ENCODE measurements at places on chromosomes 7 and 10. TPM values are rescaled to one million over a fixed set of nuclear protein-coding genes. Genes with fewer than 3 reads are reported as not detected.

The PVRIG gene
- total RNA-seq = not detected

The IKZF1 gene
- total RNA-seq = 0.92 TPM

The CACNA2D1 gene
- total RNA-seq = 125 TPM

The NRG3 gene
- total RNA-seq = 0.21 TPM

The MYOZ1 gene
- total RNA-seq = 2.0 TPM

The FXYD4 gene
- total RNA-seq = 1.5 TPM

The NEURL1 gene
- 0.17 TPM for total RNA-seq

GRCh38 chr10:47457826-47458225 is 26.1 kb downstream of the ANXA8 start:
- H3K4me1 ChIP-seq = no peaks in the 10 kb centered on the region
- H3K27ac ChIP-seq = no peak overlapping the region
- no peak for DNase-seq
- H3K27me3 ChIP-seq = no peaks in the 10 kb centered on the region
- no peak overlapping the region for H3K4me3 ChIP-seq
- no peaks in the 10 kb centered on the region for H3K36me3 ChIP-seq

DNA sequence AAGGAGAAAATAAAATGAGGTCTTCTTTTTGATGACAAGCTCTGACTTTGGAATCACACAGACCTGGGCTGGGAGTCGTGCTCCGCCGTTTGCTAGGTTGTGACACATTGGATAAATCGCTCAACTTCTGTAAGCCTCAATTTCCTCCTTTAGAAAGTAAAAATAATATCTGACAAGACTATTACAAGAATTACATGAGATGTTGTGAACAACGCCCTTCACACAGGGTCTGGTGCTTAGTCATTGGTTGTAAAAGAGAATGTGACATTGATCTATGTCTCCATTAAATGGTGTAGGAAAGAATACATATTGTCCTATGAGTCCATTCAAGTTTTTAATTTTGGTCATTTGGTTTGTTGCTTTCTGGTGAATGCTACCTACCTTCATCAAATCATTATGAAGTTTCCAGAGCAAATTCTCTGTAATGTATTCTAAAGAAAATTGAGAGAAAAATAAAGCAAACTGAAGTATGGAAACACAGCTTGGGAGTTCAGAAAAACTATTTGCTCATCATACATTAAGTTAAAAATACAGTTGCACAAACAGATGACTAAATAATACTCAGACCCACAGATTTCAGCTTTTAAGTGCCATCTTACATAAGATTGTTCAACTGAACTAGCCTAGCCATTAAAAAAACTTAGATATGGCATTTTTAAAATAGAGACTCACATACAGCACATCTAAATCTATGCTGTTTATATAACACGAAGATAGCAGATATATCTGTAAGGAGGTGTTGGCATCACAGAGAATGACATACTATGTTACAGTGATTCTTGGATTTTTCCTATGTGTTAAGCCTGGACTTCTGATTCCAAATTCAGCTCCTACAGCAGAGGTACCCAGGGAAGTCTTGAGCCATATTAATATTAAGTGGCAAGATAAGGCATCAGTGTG is 12.3 kb upstream of the ADRB1 start:
- H3K36me3 ChIP-seq = no peaks in the 10 kb centered on the region
- DNase-seq = no peak
- peaks cover 5% of the 10 kb centered on the region for H3K4me1 ChIP-seq
- H3K27me3 ChIP-seq = no peaks in the 10 kb centered on the region
- no peak overlapping the region for H3K4me3 ChIP-seq

GRCh38 chr7:108097703-108098102 is 32.5 kb downstream of the LAMB4 start:
- H3K4me1 ChIP-seq = peaks cover 35% of the 10 kb centered on the region
- DNase-seq = no peak
- no peak overlapping the region for H3K27ac ChIP-seq
- H3K36me3 ChIP-seq = no peaks in the 10 kb centered on the region
- H3K4me3 ChIP-seq = no peak overlapping the region

DNA sequence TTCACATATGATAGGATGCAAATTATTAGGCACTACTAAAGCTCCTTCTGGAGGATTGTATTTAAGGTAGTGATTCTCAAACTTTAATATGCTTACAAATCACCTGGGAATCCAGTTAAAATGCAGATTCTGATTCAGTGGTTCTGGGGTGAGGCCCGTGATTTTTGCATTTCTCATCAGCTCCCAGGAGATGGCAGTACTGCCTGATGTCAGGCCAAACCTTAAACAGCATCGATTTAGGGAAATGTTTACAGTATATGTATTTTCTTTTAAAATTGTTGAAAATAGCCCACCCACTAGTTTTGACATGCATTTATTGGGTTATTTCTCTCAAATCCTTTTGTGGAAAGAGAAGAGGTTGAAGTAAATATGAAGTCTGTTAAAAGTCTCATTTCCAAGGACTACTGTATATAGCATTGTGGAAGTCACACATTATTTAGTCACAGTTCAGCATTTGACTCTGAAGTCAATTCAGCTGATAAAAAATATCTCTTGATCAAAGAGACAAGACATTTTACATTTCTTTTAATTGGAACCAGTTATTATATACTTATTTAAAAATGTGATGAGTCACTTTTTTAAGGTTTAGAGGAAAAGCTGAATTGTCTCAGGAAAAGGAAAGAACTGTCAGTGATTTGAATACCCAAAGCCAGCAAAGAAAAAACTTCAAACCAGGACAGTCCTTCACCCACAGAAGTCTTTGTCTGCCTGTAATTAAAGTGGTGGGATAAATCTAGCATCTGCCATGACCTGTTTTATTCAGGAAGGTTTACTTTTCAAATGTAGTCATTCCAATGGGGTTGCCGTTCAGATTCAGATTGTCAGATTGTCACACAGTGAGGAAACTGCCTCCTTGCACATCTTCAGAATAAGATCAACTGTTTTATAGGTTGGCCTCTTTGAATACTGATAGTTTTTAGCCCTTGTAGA is 21.1 kb upstream of the HBP1 start:
- H3K36me3 ChIP-seq = no peaks in the 10 kb centered on the region
- H3K4me3 ChIP-seq = no peak overlapping the region
- H3K4me1 ChIP-seq = no peaks in the 10 kb centered on the region

DNA sequence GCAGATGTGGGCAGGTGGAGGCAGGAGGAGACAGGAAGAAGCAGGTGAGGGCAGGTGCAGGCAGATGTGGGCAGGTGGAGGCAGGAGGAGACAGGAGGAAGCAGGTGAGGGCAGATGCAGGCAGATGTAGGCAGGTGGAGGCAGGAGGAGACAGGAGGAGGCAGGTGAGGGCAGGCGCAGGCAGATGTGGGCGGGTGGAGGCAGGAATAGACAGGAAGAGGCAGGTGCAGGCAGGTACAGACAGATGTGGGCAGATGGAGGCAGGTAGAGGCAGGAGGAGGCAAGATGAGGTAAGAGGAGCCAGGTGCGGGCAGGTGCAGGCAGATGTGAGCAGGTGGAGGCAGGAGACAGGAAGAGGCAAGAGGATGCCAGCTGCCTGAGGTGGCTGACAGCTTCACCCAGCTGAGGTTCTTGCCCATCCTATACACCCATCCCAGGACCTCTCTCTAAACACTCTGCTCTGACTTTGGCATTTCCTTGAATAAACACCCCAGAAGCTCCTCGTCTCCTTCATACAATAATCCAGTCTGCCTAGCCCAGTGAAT is 33.0 kb downstream of the PTPRE start:
- H3K4me3 ChIP-seq = no peak overlapping the region
- no peaks in the 10 kb centered on the region for H3K36me3 ChIP-seq
- DNase-seq = no peak
- H3K27me3 ChIP-seq = no peaks in the 10 kb centered on the region
- no peak overlapping the region for H3K27ac ChIP-seq
- peaks cover 27% of the 10 kb centered on the region for H3K4me1 ChIP-seq

- H3K4me1 ChIP-seq = peaks cover 22% of the 10 kb centered on the region
- H3K27ac ChIP-seq = no peak overlapping the region
- no peak for DNase-seq
- peaks cover 99% of the 10 kb centered on the region for H3K27me3 ChIP-seq
- H3K4me3 ChIP-seq = no peak overlapping the region
- no peaks in the 10 kb centered on the region for H3K36me3 ChIP-seq
Observed at GRCh38 chr10:49613165-49613881, 514 bp upstream of the CHAT start.

- H3K27me3 ChIP-seq = no peaks in the 10 kb centered on the region
- peak overlapping the region; percentile 5 for H3K27ac ChIP-seq
- no peak for DNase-seq
- no peak overlapping the region for H3K4me3 ChIP-seq
- peaks cover 65% of the 10 kb centered on the region for H3K4me1 ChIP-seq
Observed at GRCh38 chr10:72306215-72306760, 32.6 kb downstream of the DDIT4 start.

Measured in heart right ventricle (tissue), 16 donors.